Stimulated activated CD4-positive, alpha-beta T cell treated with anti-CD3 and anti-CD28 coated beads, Interleukin-4, amount 100 ng/mL, for 4 hours (primary cell): ENCODE measurements at places on chromosomes 7 and 10.

- DNase-seq, result no peak
Measured at GRCh38 chr7:158446706-158447105, 140.9 kb downstream of the PTPRN2 start.

GRCh38 chr10:11175823-11176243 is 158.2 kb downstream of the CELF2 start:
- DNase-seq, result no peak

DNA sequence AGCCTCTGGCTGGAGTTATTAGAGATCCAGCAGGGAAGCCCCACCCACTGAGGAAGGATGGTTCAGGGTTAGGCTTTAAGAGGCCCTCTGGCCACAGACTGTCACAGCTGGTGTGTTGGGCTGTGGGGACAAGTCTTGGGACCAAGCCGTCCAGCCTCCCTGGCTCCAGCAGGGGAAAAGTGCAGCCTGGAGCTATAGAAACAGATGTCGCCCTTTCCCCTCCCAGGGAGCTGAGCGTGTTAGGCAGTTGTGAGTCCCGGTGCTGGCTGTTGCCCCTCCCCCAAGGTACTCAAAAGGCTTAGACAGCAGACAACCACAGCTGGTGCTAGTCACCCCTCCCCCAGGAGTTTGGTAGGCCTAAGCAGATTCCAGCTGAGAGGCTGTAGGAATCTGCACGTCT is 143.4 kb downstream of the TMEM168 start:
- DNase-seq, result no peak

DNA sequence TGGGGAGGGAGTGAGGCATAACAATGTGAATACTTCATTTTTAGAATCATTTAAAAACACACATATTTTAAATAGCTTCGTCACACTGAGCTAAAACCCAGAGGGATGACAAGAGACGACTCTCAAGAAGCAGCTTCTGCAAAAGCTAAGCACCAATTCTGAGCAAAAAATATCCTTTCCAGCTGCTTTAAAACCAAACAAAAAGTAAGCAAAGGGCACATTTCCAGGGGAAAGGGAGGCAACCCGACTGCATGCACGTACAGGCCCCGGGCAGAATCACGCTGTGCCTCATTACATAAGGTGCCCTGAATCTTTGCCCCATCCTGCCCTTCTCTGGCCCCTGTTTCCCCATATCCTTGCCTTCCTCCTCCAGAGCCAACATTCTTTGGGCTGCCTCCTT is 78.4 kb downstream of the DGKI start:
- DNase-seq, result no peak

DNA sequence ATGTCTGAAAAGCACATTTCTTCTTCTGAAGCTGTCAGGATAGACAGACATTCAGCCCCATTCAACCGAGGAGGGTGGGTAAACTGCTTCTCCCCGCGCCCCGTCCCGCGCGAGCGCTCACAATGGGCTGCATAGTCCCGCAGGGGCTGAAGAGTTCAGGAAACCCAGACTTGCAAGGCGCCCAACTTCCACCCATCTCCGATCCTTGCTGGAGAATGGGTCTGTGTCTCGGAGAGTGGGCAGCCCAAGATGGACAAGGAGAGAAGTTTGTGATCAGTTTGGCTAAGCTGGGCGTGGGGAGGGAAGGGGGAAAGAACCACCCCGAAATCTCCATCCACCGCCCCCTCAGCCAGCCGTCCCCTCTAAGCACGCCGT is 686 bp downstream of the AASS start:
- no peak for DNase-seq

GRCh38 chr7:2886900-2887299 is 42.8 kb upstream of the GNA12 start:
- DNase-seq, result peak; percentile 28

DNA sequence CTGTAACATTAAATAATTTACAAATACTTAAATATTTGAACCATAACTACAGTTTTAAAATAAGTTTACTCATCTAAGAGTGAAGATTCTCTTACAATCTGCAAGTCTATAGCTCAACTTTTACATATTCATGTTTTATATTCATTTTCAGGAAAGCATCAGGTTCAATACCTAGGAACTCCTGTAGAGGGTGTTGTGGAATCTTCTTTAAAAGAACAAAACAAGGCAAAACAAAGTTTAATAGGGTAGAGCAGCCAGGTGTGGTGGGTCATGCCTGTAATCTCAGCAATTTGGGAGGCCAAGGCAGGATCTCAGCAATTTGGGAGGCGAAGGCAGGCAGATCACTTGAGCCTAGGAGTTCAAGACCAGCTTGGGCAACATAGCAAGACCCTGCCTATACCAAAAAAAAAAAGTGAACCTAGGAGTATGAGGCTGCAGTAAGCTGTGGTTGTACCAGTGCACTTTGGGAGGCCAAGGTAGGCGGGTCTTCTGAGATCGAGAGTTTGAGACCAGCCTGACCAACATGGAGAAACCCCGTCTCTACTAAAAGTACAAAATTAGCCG is 45.1 kb downstream of the ST8SIA6 start:
- no peak for DNase-seq

GRCh38 chr10:32207544-32207943 is 139.4 kb downstream of the EPC1 start:
- peak; percentile 45 for DNase-seq

- DNase-seq, result no peak
Measured at GRCh38 chr10:125187238-125188194, 27.2 kb upstream of the CTBP2 start.

- DNase-seq, result no peak
Measured at GRCh38 chr10:28713626-28714352, 36.5 kb downstream of the BAMBI start.

- peak; percentile 21 for DNase-seq
Measured at GRCh38 chr7:30548845-30549244, 44.2 kb upstream of the GGCT start.

- DNase-seq, result no peak
Measured at GRCh38 chr10:34236931-34237330, 578.2 kb downstream of the PARD3 start.

- DNase-seq, result no peak
Measured at GRCh38 chr7:29859524-29860185, 53.3 kb downstream of the WIPF3 start.

- DNase-seq, result no peak
Measured at GRCh38 chr7:139825666-139826290, 3.3 kb upstream of the TBXAS1 start.

GRCh38 chr7:101588131-101588935 is 40.8 kb downstream of the MYL10 start:
- DNase-seq, result no peak

- DNase-seq, result no peak
Measured at GRCh38 chr10:46298477-46299285, 11.9 kb downstream of the ANTXRL start.

DNA sequence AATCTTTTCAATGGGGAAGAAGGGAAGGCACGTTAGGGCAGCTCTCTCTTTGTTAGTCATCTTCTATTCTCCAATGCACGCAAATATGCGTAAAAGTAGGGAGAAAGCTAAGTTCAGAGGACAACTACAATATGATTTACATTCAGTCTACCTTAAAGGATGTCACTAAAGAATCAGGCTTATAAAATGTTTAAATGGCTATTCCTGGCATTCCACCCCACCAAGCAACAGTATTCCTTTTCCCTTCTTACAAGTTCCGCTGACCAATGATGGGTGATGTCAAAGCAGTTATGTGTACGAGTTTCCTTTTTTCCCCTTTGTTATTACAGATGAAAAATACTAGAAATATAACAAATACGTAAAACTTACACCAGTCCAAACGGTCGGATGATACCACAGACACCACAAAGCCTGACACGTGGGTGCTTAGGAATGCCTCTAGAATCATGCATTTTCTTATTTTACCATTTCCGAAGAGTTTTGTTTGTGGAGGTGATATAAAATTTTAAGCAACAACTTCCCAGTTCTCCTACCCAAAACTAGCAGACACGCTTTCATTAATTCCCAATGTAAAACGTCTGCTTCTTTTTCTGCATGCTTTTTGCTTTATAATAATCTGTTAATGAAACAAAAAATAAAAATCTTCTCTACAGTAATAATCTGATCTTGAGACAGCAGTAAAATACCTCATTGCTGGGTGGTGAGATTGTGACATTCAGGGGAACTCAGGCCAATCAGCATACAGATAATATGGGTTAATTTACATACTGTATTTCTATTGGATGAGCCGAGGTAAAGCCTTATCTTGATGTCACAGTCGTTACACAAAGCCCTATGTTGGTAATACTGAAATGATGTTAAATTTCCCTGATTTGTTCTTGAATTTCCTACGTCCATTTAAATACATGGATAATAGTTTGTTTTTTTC is 708 bp upstream of the GPR85 start:
- DNase-seq, result no peak

- DNase-seq, result peak; percentile 31
Measured at GRCh38 chr10:29496341-29497162, 138.2 kb downstream of the SVIL start.

GRCh38 chr7:141268614-141269013 is 194.8 kb downstream of the TMEM178B start:
- no peak for DNase-seq

DNA sequence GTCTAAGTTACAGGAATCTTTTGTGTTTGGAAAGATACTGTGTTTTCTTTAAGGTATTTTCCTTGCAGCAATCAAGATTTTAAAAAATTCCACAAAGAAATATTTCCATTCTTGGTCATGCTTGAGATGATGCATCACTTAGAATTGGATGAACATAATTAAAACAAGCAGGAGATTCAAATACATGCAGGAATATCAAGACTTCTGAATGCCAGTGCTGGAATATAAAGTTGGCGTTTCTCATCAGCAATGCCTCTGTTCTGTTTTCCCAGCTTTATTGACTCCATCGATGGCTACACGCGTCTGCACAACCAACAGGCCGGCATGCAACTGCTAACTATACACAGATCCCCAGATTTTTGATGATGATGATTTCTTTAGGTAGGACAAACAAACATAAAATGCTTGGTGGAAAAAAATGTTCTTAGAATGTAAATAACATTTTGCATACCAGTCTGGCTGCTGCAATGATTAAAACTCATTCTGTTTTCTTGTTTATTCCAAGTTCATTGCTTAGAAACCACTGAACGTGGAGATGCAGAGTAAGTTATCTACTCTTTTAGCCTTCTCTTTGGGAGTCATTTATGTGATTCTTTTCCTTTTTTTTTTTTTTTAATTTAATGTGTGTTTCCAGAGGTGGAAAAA is 91.3 kb upstream of the FAM171A1 start:
- DNase-seq, result no peak

GRCh38 chr7:133207687-133208086 is 45.2 kb upstream of the EXOC4 start:
- no peak for DNase-seq

- DNase-seq, result no peak
Measured at GRCh38 chr7:117472335-117472734, 7.5 kb upstream of the CFTR start.

DNA sequence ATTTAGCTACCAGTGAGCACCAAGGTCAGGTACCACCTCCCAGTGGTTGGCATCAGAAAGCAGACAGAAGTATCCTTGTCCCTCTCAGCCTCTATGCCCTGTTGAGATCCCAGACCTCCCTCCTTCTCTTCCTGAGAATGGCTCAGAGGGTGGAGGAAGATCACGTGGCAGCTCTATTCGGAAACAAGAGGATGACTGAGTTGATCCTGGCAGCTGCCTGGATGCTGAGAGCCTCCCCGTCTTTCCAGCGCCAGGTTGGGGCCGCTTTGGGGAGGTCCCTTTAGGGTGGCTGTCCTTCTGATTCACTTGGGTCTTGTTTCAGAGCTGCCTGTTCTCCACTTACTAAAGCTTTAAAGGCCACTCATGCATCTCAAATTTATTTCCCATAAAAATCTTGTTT is 36.9 kb upstream of the NPFFR1 start:
- DNase-seq, result no peak

GRCh38 chr7:45402480-45403218 is 171.5 kb upstream of the ADCY1 start:
- DNase-seq, result no peak

DNA sequence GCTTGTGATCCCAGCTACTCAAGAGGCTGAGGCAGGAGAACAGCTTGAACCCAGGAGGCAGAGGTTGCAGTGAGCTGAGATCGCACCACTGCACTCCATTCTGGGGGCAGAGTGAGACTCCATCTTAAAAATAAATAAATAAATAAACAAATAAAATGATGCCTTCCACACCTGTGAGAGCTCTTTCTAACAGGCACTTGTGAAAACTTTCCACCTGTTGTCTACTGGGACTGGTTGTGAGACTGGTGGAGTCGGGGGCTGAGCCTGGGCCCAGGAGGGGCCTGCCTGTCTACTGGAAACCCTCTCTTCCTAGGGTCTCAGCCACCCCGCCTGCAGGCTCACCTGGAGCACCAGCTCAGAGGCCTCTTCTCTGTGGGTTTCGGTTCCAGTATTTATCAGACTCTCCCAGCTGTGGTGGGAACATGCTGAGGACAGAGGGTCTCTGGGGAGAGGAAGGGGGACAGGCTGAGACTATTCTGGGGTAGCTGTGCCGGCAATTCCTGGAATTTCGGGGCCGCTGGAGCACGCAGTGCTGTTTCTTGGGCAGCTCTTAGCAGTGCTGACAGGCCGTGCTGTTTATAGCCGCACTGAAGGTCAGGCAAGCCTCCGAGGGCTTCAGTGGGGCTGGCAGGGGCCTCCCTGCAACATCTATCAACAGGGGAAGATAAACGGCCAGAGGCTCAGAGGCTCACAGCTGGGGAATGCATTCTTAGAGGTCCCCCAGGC is 3.8 kb downstream of the LDB3 start:
- no peak for DNase-seq

DNA sequence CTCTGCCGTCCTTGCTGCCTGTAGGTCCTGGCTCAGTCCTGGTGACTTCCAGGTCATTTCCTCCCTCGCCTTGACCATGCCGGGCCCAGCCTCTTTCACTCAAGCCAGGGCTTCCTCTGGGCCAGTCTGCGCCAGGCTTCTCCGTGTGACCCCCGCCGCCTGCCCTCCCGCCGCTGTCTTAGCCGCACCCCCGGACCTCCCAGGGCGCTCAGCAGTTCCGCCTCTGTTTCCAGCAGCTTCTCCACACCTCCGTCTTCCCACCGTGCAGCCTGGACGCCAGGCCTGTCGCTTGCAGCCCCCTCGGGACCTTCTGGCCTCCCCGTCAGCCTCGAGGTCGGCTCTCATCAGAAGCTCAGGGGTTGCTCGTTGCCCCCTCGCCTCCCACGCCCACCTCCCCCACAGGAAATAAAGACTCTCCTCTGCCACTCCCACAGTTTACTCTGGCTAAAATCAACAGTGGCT is 123.0 kb upstream of the FZD8 start:
- DNase-seq, result no peak

DNA sequence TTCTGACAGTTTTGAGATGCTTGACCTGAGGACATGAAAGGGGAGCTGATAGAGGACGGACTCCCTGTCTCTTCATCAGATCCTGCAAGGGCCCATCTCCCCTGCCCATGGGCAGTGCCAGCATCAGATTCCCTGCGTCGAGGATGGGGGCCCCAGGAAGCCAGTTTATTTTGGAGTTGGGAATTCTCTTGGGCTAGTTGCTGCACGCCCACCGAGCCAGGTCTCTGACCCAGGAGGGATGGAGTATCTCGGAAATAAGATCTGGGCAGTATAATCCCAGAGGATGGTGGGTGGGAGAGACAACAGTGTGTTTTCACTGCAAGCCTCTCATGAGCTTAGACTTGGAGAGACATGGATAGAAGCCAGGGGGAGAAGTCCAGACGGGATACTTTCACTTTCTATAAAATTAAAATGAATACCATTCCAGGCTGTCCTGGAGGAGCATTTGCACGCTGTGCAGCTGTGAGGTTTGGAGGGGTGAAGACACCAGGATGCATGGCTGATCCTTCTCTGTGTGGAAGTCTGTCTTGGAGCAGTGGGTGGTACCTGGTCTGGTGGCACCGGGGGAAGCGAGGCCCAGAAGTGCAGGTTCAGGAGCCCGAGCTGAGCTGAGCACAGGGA is 25.8 kb downstream of the DOCK1 start:
- DNase-seq, result no peak
